ENCODE measurements at places on chromosomes 12 and 14.
A peak's percentile ranks its signal among the peaks of the same experiment; 100 is the strongest.

GRCh38 chr12:76542908-76543307 lies 16.7 kb downstream of the OSBPL8 start:
- no peak for DNase-seq

GRCh38 chr12:118356809-118357256 lies 15.9 kb downstream of the TAOK3 start:
- DNase-seq, result peak; percentile 24

GRCh38 chr14:93940437-93940836 lies 13.3 kb downstream of the FAM181A start:
- no peak for DNase-seq

- no peak for DNase-seq
Observed at GRCh38 chr14:36086629-36087395, 89.7 kb downstream of the PTCSC3 start.

GRCh38 chr14:28767853-28768741 lies 1.5 kb downstream of the FOXG1 start:
- DNase-seq, result peak; percentile 10

DNA sequence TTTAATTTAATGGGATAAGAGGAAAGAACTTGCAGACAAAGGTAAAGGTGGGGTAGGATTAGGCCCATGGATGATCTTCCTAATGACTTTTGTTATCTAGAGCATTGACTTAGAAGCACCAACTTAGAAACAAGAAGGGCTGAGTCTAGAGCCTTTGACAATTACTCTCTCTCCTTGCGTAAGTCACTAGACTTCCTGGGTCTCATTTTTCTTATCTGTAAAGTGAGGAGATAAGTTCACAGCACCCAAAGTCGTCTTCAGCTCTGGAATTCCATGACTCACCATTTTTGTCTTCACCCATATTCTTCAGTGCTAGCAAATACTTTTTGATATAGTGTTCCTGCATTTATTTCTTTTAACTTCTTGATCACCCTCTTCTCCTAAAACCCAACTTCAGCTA lies 75.7 kb downstream of the SSPN start:
- DNase-seq, result no peak

DNA sequence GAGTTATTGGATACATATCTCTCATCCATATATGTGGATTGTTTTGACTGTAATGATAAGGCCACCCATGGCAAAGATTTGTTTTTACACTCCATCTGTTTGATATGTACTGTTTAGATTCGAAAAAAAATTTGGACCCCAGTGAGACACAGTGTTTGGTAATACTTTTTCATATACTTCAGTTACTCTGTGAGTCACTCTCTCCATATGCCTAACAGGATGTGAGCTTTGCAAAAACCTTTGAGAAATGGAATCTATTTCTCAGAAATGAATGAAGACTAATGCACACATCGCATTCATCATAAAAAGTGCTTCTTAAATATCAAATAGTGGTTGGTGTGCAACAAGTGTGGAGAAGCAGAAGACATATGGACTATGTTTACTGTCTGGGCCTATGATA lies 781.5 kb downstream of the SLC6A15 start:
- DNase-seq, result no peak

GRCh38 chr12:87302126-87302745 lies 727.0 kb downstream of the C12orf50 start:
- DNase-seq, result no peak

GRCh38 chr12:22792138-22792537 lies 167.2 kb downstream of the ETNK1 start:
- DNase-seq, result no peak

- DNase-seq, result no peak
Observed at GRCh38 chr12:1826867-1827705, 6.7 kb downstream of the LRTM2 start.

DNA sequence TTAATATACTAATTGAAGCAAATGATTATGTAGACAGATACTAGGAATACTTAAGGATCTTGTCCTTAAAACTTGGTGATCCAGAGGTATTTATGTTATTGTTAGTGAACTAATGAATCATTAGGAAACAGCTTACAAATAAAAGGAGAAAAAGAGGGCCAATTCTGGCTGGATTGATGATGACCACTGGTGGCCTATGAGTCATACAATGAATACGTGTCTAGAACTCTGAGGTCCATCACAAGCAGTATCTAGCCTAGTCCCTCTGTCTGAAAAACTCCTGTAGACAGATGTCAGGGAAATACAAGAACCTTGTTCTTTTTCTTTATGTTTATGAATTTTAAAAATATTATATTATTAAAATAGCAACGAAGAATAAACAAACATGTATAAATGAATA lies 51.7 kb upstream of the RTL1 start:
- no peak for DNase-seq

GRCh38 chr12:53380104-53380793 lies at the start of gene SP1:
Gene SP1 (plus strand): TSS chr12:53380176. CDS start chr12:53380292, 116 bp downstream.
- DNase-seq, result peak; percentile 99

DNA sequence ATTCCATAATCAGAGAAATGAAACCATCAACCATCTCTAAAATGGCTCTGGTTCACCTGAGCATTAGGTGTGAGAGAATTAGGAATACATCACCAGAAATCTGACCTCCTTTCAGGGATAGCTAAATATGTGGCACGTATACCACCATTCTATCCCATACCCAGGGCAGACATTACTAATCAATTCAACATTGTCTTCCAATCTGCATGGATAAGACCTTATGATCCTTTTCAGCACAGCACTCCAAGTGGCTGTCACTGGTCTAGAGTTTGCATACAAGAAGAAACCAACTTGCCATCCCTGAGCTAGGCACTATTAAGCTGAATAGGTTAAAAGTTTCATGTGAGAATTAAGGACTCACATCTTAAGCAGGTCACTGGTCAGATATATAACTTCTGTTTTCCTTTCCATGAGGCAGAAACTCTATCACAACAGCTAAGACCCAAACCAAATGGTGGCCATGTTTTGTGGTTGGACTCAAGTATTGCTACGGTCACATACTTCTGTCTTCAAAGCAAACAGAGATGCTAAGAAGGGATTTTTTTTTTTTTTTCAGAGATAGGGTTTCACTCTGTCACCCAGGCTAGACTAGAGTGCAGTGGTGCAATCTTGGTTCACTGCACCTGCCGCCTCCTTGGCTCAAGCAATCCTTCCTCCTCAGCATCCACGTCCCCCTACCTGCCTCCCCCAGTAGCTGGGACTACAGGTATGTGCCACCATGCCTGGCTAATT lies 249.0 kb downstream of the DPF3 start:
- DNase-seq, result no peak

- no peak for DNase-seq
Observed at GRCh38 chr12:92890601-92891106, 38.4 kb downstream of the EEA1 start.

GRCh38 chr14:73455294-73455693 lies 3.1 kb downstream of the NUMB start:
- DNase-seq, result no peak

DNA sequence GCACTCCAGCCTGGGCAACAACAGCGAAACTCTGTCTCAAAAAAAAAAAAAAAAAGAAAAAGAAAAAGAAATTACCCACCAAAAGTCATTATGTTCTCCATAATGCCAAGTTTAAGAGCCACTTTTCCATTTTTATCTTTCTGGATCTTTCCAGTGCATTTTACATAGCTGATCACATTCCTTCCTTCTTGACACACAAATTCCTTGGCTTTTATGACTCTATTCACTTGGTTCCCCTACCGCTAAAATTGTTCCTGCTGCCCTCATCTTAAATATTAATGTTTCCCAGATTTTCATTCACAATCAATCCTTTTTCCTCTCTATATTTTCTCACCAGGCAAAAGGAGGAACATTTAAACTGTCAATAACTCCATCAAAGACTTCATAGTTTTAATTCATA lies 20.2 kb downstream of the KLHL28 start:
- no peak for DNase-seq

DNA sequence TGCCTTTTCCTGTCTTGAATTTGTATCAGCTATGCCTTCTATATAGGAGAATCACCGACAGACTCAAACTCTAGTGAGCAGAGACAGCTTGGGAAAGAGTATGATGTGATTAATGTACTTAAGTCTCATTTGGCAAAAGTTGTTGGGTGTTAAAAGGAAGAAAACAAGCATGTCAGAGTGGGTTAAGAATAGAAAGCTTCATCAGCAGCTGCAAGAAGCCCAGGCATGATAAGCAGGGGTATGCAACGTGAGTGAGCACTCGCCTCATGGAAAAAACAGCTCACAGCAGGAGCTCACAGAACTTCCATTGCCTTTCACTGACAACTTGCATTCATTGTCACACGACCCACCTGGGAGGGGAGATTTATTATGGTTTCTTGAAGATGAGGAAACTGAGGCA lies 35.9 kb upstream of the WNK1 start:
- peak; percentile 56 for DNase-seq

DNA sequence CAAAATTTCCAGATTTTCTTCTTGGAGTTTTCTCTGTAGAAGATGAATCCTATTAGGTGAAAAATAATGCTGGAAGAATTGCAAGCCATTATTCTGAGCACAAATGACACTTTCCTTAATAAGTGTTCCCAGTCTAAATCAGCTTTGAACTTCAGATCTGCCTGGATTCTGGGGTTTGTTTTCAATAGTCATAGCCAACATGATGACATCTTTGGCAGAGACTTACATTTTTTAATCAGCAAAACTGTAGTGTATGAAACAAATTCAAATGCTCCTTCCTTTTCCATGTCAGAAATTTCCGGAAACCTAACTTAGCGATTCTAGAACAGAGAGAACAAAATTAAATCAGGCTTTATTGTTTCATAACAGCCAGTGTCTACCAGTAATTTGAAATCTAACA lies 88.5 kb downstream of the TSPAN8 start:
- DNase-seq, result no peak

DNA sequence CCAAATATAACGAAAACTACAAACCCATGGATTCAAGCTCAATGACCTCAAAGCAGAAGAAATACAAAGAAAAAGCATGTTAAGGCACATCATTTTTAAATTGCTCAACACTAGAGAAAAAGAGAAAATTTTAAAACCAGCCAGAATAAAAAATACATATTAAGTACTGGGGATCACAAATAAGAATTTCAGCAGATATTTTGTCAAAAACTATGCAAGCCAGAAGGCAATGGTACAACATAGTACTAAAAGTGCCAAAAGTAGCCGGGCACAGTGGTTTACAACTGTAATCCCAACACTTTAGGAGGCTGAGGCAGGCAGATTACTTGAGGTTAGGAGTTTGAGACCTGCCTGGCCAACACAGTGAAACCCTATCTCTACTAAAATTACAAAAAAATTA lies 10.2 kb downstream of the SGPP1 start:
- no peak for DNase-seq

DNA sequence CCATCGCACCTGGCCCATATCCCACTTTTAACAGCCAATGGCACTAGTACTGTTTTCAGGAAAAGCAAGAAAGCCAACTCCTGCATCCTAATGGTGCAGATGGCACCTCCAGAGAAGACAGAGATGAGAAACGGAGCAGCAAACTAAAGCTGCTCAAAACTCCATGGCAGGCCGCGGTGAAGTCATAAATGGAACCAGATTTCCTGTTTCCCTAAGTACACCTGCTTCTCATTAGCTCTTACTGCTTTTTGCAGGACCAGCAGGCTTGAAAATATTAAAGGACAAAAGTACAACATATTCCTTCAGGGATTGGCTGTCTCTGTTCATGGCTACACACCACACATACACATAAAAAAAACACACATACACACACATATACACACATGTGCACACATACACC lies 36.7 kb upstream of the LGALS3 start:
- no peak for DNase-seq

GRCh38 chr12:55226523-55226922 lies 5.7 kb downstream of the OR10A7 start:
- DNase-seq, result no peak

GRCh38 chr14:105337966-105338741 lies 23.6 kb downstream of the PACS2 start:
- no peak for DNase-seq

- no peak for DNase-seq
Observed at GRCh38 chr14:67276131-67276530, 34.9 kb downstream of the PALS1 start.

DNA sequence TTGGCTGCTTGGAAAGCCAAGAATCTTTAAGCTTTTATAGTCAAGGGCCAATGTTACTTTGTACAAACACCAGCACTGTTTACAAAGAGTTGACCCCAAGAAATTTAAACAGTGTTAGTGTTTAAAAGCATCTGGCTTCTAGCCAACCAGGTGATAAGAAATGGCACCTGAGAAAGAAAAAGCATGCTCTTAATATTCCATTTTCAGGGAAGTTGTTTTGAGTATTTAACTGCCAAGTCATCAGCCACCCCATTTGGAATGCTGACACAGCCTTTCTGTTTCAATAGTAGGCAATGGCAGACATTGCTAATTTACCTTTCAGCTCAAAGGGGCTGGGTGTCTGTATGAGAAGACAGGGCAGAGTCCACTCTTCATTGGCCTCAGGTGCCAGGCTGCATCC lies 3.7 kb upstream of the SLC35F4 start:
- no peak for DNase-seq

- DNase-seq, result no peak
Observed at GRCh38 chr12:45468751-45469615, 253.1 kb downstream of the ANO6 start.

DNA sequence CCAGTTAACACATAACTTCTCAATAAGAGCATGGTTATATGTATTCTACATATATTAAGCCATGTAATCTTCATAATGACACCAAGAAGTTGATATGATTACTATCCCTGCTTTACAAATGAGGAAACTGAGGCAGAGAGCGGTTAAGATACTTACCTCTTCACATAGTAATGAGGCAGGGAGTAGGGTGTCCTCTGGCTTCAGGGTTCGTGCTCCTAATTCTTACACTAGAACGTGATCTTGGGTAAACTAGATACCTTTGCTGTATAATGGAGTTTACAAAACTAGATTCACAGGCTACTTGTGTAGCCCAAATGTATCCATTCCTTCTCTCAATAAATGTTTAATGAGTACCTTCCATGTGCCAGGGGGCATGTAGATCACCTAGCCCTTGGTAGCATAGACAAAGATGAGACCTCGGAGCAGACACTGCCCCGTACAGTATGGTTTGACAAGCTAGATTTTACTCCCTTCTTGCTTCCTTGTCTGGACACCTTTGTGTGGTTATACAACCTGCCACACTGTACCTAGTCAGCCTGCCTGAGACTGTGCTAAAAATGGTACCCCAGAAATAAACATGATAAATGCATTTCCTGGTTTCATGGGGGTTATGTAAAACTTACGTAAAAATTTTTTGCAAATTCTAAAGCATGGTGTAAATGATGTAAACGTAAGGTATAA lies 991.8 kb downstream of the VRK1 start:
- DNase-seq, result no peak

- peak; percentile 78 for DNase-seq
Observed at GRCh38 chr12:124774462-124775167, 89.0 kb downstream of the SCARB1 start.

GRCh38 chr12:83157604-83158003 lies 470.9 kb downstream of the TMTC2 start:
- DNase-seq, result no peak

DNA sequence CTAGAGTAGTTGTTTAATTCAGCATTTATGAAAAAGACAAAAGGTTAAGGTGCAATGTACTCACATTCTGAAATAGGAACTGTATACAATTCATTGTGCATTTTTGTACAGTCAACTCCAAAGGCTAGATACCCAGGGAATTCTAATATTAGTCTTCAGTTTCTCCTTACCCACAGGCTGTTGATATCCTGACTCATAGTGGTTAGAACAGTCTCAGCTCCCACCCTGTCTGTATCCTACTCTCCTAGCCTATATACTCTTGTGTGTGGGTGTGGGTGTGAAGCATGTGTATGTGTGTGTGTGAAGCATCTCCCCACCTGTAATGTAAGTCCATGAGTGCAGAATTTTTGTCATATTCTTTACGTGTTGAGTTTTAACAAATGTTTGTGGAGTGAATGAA lies 229.5 kb downstream of the NAV3 start:
- DNase-seq, result no peak
